Stimulated activated CD8-positive, alpha-beta memory T cell treated with anti-CD3 and anti-CD28 coated beads, Interleukin-2, amount 100 ng/mL, for 1 hour (primary cell): ENCODE measurements at places on chromosomes 16 and 17.

- no peak for DNase-seq
These were observed 476.8 kb downstream of the SHISA9 start for GRCh38 chr16:13378151-13378550.

- DNase-seq: no peak
These were observed 221.1 kb downstream of the MRTFB start for GRCh38 chr16:14292051-14292825.

- no peak for DNase-seq
These were observed 7.7 kb upstream of the TMEM92 start for GRCh38 chr17:50266384-50267073.

DNA sequence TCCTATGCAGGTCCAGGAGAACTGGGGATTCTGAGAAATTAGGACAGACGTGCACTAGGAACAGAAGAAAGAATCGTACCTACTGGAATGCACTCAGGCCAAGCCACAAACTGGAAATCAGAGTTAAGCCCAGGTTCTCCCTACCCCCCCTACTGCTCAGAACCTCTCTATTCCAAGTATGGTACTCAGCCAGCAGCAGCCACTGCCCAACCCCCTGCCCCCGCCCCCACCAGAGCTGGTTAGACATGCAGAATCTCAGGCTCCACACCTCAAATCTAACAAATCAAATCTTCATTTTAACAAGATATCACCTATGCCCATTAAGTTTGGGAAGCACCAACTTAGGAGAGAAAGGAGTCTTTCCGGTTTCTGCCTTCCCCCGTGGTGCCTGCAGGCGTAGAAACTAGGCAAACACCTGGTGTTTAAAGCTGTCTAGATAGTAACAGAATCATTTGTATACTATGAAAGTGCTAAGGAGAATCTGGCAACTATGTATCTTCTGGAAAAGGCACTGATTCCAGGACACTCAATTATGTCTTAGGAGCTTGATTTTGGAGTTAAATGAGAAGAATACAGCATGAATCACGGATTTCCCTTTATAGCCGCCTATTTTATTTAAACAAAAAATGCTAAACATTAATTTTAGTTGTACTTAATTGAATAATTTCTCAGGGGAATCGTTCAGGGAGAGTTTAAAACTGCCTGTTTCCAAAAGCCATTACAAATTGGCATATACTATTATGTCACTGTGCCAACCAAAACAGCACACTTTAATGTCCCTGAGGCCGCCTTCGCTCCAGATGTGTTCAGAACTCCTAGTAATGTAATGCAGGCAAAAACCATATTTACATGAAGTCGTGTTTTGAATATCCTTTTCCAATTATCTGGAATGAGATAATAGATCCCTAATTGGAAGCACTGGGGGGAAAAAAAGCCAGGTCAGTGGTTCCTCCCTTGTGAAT is 166.5 kb downstream of the STX8 start:
- DNase-seq: no peak

- DNase-seq: no peak
These were observed 151.1 kb upstream of the NOL11 start for GRCh38 chr17:67566656-67567055.

- no peak for DNase-seq
These were observed 62.7 kb downstream of the GAS7 start for GRCh38 chr17:10135539-10136257.

- no peak for DNase-seq
These were observed 16.2 kb upstream of the ASGR2 start for GRCh38 chr17:7130621-7131422.

DNA sequence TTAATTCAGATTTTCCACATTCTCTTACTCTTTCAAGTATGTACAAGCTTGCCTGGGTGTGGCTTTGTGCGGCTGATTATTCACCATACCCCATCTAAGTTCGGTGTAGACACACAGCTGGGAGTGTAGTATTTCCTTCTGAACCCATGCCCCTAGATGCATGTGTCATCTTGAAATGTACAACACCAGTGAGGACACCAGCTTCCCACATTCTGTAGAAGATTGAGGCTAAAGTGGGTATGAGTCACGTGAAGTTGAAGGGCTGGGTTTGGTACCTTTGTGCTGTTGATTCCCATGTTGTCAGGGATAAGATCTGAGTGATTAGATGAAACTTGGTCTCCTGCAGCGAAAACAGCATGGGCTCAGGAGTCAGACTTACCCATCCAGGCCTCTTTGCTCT is 14.6 kb upstream of the DHX8 start:
- no peak for DNase-seq

- no peak for DNase-seq
These were observed 6.3 kb downstream of the XYLT2 start for GRCh38 chr17:50352072-50352692.

GRCh38 chr17:48363161-48363560 is 66.9 kb downstream of the SKAP1 start:
- DNase-seq: no peak

DNA sequence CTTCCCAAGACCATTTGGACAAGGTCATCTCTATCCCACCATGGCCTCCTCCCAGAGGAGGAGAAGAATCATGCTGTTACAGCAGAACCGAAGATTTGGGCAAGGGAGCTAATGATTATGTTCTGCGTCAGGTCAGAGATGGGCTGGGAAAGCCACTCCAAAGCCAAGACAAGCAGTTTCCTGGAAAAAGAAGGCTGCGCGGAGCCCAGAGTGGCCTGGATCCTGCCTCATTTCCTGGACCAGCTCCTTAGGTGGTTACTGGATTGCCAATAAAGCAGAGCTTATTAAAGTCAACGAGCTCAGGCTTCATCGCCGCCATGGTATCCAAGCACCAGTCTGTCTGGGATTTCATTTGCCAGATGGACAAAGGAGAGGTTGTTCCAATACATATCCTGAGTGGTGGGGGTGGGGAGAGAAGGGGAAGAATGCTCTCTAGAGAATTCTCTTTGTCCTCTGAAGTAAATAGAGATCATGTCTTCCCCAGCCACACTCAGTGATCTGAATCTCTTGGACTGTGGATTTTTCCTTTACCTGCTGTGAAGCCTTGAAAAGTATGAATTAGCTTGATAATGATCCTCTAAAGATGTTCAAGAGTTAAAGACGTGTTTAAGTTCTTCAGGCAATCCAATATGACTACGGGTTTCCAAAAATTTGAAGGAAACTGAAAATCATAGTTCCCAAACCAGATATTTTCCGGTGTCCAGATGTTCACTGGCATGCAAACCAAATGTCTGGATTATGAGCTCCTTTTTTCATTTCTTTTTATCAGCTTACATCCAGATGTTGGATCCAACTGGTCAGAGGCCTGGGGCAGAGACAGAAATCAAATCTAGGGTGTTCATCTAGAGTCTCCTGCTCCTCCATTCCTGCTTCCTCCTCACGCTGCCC is 17.7 kb downstream of the PRAC1 start:
- DNase-seq: no peak

DNA sequence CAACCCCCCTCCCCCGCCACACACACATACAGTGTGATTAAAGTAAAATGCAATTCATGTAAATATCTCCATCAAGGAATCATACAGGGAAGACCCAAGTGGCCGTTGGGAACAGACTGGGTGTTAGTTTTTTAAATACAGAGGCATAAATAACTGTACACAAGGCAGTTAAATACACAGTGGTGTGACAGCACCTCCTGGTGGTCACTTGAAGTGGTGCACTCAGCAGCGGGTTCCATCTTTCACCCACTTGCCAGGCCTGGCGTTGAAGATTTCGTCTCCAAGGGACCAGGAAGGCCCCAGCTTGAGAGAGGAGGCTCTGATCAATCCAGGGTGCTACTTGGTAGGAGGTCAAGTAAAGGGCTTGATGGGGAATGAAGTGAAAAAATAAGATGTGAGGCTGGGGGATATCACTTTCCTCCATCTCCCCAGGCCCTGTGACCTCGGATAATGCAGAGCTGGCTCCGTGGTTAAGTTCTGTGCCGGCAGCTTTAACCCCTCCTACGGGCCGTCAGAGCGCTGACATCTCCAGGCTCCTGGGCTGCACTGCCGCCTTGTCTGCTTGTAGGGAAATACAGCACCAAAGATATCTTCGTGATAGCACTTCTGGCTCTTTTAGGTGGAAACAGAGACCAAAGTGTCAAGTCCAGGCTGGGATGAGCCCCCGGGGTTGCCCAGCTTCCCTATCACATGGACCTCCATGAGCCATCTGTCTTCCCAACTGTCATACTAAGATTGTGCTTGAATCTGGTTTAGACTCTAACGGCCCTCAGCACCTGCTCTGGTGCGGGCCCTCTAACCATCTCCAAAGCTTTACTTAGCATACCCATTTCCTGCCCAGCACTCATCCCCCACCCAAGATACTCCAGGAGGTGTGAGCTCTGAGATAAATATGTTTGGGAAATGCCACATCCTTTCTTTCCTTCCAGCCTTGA is 20.7 kb downstream of the LGALS9 start:
- peak; percentile 39 for DNase-seq

DNA sequence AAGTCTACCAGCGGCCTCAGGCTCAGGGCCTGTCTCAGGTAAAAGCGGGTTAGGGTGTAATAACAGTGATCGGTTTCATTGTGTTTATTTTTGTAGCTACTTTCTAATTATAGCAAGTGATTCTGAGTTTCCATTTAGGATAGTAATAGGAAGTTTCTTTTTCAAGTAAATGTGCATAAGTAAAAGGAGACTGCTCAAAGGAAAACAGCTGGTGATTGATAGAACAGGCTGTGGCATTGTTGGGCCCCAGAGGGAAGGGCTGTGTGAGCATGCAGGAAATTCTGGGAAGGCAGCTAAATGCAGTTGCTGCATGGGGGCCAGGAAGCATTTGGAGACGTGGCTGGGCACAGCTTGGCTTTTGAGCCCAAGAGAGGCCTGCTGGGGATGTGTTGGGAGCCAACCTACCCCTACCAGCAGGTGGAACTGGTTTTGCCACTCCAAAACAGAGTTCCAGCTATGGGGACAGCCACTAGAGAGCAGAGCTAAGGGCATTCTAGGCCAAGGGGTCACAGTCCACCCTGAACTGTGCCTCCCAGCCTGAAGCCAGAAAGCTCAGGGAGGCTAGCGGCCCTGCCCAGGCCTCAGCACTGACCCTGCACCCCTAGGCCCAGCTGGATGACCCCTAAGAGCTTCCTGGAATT is 12.6 kb downstream of the SNX20 start:
- no peak for DNase-seq

DNA sequence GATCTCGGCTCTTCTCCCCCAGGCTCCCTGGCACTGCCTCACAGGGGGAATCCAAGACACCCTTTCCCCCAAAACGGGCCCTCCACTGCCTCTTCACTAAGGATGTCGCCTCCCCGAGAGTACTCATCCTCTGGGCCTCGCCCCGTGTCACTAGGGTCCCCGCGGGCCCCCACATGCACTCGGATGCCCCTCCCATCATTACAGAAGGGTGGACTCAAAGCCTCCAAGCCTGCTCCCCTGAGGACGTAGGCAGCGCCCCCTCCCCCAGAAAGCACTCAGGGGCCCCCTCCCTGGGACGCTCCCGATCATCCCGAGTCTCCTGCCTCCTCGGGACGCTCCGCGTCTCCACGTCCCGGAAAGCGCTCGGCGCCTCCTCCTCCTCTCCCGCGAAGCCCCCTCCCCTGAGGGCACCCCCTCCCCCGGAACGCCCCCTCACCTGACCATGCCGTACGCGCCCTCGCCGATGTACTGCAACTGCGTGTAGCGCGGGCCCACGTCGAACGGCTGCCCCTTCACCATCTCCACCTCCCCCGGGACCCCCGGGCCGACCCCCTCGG is 338 bp downstream of the MAPK3 start:
- DNase-seq: no peak

DNA sequence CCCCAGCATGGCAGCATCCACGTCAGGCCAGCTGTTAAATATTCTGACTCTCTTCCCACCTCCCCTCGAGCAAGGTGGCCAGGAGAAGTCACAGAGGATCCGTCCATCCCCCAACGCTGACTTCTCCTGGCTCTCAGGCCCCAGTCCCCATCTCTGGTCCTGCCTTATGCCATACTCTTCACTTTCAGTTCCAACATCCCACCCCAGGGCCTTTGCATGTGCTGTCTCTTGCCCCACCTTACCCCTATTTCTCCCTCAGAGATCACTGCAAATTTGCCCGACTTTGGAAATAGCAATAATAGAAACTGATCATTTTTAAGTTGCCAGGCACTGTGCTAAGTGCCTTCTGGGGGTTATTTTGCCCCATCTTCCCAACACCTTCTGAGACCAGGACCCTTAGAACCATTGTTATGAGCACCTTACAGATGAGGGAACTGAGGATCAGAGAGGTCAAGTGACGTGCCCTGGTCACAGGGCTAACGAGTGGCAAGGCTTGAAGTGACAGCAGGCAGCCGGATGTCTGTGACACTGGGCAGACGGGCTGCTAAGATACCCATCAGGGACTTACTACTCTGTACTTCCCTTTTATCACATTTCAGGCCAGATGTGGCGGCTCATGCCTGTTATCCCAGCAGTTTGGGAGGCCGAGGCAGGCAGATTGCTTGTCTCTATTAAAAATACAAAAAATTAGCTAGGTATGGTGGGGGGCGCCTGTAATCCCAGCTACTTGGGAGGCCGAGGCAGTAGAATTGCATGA is 17.7 kb downstream of the HID1 start:
- DNase-seq: no peak
